ENCODE measurements at places on chromosomes 13 and 19.

GRCh38 chr19:51339313-51339686 lies 2.6 kb downstream of the VSIG10L start:
- no peak for DNase-seq

- no peak for DNase-seq
Observed at GRCh38 chr19:18429717-18430416, 8.1 kb downstream of the ISYNA1 start.

DNA sequence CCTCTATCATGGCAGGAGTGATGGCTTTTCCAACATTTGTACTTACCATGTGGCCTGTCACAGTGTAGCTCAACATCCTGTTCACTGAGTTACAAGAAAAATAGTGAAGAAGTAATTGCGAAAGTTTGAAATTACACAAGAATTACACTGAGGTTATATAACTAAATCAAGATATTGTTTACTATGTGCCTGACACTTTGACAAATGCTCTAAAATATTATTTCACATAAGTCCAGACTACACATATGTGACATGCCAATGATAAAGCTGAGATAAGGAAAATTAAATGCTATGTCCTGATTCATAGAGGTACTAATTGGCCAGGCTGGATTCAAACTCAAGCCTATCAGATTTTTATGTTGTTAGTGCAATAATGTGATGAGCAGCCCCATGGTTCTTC lies 451.7 kb downstream of the PCDH9 start:
- DNase-seq = no peak

DNA sequence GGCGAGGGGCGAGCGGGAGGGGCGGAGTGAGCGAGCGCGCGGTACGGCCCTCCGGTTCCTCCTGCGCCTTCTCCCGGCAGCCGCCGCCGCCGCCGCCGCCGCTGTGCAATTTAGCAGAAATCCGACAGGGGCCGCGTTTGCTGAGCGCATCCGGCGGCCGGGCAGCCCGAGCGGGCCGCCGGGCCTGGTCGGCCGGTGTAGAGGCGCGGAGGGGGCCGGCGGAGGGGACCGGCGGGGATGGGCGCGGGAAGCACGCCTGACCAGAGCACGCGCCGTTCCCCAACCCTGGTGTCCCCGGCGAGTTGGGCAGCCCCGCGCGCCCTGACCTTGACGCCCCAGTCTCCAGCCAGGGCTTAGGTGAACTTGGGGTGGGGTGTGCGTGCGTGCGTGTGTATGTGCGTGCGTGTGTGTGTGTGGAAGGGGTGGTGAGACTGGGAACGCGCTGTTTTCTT lies 144.5 kb upstream of the ZNF536 start:
- DNase-seq = no peak

DNA sequence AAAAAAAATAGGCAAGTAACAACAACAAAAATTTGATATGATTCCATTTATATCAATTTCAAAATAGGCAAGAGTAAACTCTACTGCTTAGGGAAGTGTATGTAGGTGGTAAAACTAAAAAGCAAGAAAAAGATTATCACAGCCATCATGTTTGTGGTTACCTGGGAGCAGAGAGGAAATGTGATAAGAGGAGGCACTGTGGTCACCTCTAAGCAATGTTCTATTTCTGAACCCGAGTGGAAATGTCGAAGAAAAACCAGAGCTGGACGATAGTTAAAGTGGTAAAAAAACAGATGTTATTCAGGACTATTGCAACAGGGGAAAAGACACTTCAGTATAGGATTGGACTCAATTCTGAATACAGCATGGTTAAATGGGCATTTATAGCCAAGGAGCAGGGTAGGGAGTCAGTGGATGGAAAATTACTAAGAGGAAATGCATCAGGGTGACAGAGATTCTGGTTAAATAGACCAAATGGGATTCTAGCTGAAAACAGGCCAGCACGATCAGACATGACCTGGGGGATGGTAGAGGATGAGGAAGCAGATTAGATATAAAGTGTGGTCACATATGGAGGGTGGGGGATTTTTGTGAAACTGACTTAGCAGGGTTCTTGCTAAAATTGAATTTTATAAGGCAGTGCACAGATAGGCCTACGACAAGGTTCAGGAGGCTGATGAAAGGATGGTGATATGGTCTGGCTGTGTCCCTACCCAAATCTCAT lies 6.0 kb upstream of the TEX30 start:
- no peak for DNase-seq

- no peak for DNase-seq
Observed at GRCh38 chr19:58354478-58355030, 1.3 kb upstream of the A1BG start.

- no peak for DNase-seq
Observed at GRCh38 chr13:23380534-23380933, 53.0 kb downstream of the SACS start.

GRCh38 chr19:15288146-15288963 lies 44.0 kb downstream of the BRD4 start:
- no peak for DNase-seq

DNA sequence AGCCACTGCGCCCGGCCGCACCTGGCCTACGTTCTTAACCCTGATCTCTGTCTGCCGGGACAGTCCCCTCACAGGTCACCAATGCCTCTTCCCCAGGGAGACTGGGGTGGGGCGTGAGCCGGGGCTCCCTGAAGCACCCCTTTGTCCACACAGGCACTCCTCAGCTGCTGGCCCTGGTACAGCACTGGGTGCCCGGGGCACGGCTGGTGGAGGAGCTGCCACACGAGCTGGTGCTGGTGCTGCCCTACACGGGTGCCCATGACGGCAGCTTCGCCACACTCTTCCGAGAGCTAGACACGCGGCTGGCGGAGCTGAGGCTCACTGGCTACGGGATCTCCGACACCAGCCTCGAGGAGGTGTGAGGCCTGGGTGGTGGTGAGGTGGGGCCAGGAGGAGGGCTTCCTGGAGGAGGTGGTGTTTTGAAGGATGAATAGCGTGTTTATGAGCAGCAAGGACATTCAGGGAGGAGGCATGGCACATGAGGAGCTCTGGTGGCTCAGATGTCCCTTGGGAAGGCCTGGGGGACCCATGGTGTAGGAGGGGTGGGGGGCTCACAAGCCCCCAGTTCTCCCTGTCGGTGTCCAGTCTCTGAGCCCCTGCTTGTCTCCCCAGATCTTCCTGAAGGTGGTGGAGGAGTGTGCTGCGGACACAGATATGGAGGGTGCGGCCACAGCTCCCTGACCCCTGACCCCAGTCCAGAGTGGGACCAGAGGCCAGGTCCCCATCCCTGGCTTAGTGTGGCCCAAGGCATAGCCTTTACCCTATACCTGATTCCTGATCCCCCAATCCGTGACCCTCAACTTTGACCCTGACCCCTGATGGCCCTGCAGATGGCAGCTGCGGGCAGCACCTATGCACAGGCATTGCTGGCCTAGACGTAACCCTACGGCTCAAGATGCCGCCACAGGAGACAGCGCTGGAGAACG lies 13.5 kb upstream of the ARHGAP45 start:
- DNase-seq = no peak

- DNase-seq = no peak
Observed at GRCh38 chr13:46379611-46380010, 7.4 kb downstream of the RUBCNL start.

GRCh38 chr13:104253063-104253680 lies 1187.0 kb upstream of the SLC10A2 start:
- DNase-seq = no peak

DNA sequence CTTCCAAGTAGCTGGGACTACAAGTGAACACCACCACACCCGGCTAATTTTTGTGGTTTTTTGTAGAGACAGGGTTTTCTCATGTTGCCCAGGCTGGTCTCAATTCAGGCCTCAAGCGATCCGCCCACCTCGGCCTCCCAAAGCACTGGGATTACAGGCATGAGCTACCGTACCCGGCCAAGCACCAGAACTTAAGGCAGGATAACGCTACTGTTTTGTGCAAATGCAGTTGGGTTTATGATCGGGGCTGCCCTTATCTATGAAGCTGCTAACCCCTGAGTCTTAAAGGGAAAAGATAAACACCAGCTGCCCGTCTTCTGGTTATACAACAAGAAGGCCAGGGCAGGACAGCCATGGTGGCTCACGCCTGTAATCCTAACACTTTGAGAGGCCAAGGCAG lies 12.6 kb upstream of the TM6SF2 start:
- DNase-seq = no peak

DNA sequence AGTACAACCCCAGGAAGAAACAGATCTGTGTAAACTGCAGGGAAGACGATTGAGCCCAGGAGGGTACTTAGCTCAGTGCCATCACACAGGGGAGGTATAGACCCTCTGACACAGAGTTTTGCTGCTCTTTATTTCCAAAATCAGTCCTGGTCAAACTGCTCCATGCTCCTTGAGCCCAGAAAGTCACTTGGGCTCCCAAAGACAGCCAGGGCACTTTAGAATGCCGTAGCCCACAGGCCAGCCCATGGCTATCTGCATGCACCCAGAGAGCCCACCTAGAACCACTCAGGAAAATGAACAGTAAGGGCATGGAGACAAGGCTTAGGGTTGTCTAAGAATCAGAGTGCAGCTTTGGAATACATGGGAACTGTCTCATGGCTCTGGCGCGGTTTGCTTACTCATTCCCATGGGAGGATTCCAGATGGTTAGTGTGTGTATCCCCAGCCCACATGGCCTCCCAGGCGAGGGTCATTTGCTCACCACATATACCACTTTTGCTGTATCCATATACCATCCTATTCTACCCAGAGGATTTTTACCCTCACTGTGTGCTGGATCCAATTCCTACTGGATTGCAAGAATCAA lies 14.7 kb upstream of the PDCD5 start:
- no peak for DNase-seq

DNA sequence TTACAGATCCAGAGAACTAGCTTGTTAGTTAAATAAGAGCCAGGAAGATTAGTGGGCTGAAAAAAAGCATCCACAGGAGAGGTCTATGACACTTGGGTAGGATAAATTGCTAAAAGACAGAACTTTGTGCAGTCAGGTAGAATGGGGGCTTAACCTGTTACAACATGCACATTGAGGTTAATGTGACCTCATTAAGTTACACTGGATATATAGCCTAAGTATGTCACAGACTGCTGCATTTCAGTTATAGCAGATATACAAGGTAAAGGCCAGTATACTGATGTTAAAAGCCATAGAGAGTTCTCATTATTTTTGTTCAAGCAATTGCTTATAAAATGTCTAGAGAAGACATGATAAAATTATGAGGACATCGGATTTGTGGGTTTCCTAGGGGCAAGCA lies 1179.9 kb upstream of the PCDH9 start:
- no peak for DNase-seq

DNA sequence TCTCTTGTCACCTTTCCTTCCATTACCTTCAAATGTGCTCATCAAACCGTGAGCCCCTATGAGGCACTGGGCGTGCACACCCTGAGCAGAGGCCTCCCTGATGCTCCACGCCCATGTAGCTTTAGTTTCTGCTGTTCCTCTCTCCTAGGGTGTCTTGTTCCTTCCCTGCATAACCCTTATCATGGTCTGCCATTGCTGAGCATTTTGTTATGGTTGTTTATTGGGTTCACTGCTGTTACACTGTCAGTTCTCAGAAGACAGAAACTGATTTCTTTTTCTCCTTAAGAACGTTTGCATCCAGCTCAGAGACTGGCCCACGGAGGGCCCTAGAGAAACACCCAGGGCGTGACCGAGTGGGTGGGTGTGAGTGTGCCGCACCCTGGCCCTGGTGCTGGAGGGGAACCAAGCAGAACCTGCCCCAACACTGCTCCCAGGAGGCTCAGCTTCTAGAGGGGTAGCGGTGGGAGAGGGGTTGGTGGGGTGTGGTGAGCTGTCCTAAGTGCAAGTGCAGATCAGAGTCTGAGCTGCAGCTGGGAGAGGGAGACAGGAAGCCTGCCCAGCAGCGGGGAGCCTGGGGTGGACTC lies 61.4 kb upstream of the URI1 start:
- DNase-seq = no peak

GRCh38 chr19:16095071-16095571 lies 16.6 kb upstream of the RAB8A start:
- no peak for DNase-seq

DNA sequence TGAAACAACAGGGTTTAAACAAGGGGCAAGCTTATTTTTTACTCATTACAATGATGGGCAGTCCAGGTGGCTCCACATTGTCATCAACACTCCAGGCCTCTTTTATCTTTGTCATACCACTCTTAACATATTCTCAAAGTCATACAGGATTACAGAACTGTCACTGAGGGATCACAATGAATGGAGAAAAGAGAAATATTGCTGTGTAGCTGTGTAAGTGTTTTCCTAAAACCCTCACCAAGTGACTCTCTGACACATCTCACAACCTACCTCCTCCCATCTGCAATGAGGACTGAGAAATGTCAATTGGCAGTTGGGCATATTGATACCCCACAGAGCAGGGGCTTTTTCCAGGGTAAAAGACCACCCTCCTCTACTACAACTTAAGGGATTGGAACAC lies 562.1 kb downstream of the TBC1D4 start:
- DNase-seq = no peak

All from cortex of kidney (tissue), 1 donor.